Stimulated activated CD8-positive, alpha-beta memory T cell treated with anti-CD3 and anti-CD28 coated beads, Interleukin-15, amount 100 ng/mL, for 4 hours (primary cell): ENCODE measurements at places on chromosomes 5 and 9.

GRCh38 chr5:68484307-68485068 is 268.9 kb downstream of the PIK3R1 start:
- DNase-seq: no peak

DNA sequence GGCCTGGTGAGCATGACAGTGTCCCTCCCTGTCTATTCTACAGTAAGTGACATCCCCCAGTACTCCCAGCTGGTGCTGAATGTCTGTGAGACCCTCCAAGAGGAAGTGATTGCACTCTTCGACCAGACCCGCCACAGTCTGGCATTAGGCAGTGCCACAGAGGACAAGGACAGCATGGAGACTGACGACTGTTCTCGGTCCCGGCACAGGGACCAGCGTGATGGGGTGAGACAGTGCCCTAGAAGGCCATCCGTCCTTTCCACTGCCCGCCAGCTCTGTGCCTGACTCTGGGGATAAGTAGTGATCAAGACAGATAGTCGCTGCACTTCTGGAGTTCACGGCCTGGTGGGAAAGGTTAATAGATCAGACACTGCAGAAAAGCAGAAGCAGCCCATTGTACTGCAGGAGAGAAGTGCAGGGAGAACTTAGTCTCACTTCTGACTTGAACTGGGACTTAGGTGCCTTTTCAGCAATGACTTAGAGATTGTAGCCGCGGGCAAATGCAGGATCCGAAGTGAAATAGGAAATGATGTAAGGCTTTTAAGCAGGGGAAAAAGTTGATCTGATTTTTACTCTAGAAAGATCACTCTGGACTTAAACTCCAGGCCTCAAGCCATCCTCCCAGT is 28.4 kb downstream of the SH3GLB2 start:
- no peak for DNase-seq

DNA sequence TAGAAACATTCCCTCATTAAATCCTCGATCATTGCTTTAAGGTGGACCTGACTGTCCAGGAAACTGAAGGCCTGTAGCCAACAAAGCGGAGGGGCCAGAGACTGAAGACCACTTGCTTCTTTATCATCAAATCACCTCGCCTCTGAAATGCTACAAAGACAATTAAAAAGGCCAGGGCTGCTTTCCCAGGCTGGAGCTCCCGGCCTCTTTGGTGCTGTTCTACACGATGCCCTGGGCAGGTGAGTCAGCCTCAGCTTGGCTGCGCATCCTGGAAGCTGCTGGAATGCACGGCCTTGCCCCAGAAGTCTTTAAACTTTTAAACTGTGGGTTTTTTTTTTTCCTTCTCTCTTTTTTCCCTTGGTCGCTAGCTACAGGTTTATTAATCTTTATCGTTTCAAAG is 46.5 kb downstream of the SH3PXD2B start:
- no peak for DNase-seq

GRCh38 chr9:119101048-119101447 is 268.2 kb downstream of the BRINP1 start:
- no peak for DNase-seq

GRCh38 chr5:141761-142160 is 49.5 kb upstream of the LRRC14B start:
- DNase-seq: no peak

- DNase-seq: no peak
Measured at GRCh38 chr5:56350597-56351170, 117.6 kb upstream of the ANKRD55 start.

GRCh38 chr5:17428176-17428800 is 69.7 kb upstream of the TAF11L2 start:
- DNase-seq: no peak

GRCh38 chr5:74136276-74136825 is 504.2 kb downstream of the ENC1 start:
- no peak for DNase-seq

GRCh38 chr9:130421802-130422276 is 22.9 kb upstream of the ASS1 start:
- no peak for DNase-seq

GRCh38 chr5:134736173-134736812 is 2.1 kb upstream of the CAMLG start:
- no peak for DNase-seq

GRCh38 chr5:127399068-127399467 is 108.5 kb downstream of the MEGF10 start:
- DNase-seq: no peak

DNA sequence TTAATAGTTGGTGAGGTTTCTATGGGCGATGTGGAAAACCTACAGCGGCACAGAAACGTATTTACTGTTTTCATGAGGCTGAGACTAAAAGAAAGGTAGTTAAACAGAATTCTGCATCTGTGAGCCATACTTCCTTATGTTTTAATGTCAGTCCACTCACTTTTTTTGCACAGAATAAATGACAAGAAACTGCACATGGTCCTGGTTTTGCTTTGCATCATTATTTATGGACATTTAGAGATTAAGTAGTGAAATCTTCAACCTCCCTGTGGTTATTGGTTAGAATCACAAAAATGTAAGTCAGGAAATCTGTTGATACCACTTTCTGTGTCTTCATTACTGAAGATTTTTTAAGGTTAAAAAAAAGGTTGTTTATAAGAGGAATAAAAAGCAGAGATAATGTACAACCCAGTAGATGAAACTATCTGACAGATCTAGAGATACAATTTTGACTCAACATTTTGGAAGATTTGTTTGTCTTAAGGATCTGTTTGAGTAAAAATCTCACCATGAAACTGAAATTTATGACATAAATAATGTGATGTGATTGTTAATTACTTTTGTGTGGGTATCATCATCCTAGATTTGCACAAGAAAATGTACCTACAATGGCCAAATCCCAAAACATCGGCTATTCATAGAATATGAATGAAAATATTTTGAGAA is 2.4 kb downstream of the PRR16 start:
- no peak for DNase-seq

DNA sequence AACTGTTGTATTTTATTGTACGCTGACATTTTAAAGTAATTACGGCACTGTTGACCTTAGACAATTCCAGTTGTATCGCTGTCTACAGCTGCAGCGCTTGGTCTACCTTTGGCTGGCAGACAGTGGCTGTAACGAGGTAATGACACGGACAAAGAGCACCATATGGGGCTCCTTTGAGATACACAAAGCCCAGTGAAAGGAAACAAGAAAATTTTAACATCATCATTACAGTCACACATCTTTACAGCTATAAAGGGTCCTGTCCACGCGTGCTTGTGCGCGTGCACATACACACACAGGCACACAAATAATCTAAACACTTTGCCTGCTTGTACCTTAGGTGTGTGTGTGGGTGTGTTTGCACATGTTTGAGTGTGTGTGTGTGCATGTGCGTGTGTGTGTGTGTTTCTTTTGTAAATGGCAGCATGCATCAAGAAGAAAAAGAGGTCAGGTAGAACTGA is 946.0 kb downstream of the NR2F1-AS1 start:
- DNase-seq: no peak

DNA sequence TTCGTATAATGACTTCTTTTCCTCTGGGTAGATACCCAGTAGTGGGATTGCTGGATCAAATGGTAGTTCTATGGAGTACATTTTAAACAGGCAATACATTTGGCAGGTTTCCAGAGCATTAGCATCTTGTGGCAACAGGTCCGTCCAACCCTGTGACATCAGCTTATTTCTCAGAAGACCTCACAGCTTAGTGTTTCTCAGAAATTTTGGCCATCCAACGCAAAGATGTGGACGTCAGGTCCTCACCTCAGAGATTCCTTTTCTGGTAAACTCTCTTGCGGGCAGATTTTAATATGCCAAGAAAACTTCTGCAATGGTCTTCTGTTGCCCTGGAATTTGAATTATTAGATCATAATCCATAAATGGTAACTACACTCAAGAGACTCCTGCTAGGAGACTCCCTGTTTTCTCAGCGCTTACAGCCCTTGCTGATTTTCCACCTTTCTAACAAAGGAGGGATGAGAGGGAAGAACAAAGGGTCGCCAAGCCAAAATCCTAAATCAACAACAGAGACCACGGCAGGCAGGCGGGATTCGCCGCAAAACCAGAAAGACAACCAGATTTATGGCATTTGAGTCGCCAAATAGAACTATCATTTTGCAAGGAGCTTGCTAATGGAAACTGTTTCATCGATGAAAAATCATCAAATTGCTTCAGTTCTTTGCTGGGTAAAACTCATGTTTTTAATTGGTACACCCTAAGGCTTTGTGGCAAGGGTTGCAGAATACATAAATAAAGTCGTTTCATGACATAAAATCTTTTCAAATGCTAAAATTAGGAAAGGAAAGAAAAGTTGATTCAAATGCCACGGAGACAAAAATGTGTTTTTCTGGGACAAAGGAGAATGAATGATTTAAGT is 34.1 kb upstream of the PLPP1 start:
- DNase-seq: no peak

DNA sequence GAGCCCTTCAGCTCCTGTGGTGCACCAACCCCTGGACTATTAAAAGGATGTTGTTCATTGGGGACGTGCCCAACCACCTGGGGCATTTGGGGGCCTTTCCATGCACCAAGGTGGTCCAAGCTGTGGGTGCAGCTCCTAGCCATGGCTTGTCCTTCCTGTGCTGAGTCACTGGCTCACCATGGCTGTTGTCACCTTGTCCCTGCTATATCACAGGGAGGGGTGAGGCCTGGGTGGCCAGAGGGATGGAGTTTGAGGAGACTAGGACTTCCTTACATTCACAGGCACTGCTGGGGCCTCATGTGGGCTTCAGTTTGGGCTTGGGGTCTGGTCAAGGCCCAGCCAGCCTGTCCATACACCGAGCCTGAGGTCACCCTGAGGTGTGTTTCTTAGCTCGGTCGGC is 45.5 kb downstream of the PHF2 start:
- DNase-seq: no peak

- no peak for DNase-seq
Measured at GRCh38 chr5:21254161-21254560, 1266.2 kb upstream of the CDH18 start.

- no peak for DNase-seq
Measured at GRCh38 chr5:68548959-68549676, 333.6 kb downstream of the PIK3R1 start.

- DNase-seq: no peak
Measured at GRCh38 chr9:35871545-35871944, 1.3 kb upstream of the OR13J1 start.

DNA sequence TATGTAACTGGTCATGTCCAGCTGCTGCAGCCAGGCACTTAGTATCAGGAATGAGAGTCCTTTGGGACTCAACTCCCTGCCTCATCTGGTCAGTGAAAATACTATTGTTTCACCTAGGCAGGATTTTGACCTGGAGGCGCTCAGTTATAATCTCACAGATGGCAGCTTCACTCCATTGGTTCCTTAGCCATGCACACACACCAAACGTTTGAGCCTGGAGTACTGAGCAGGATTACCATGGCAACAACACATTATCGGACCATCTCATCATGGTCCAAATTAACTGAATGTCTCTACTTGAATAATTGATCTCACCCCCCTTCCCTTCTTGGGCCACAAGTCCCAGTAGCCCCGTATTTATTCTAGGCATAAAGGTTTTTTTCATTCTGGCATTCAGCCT is 15.0 kb upstream of the SREK1 start:
- no peak for DNase-seq

DNA sequence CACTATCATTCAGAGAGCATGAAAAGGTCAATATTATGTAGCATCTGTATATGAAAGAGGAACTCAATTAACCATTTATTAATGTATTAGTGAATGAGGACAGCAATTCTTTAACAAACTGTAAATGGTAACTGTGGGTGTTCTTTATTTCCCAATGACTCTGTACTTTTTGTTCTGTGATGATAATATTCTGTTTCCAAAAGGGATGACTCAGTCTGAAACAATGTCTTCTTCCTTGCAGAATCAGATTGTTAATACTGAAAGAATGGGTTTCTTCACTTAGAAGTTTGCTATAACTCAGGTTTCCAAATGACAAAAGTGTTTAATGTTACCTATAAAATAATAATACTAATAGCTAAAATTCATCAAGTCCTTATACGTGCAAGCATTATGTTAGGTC is 1518.7 kb upstream of the WWC1 start:
- no peak for DNase-seq

DNA sequence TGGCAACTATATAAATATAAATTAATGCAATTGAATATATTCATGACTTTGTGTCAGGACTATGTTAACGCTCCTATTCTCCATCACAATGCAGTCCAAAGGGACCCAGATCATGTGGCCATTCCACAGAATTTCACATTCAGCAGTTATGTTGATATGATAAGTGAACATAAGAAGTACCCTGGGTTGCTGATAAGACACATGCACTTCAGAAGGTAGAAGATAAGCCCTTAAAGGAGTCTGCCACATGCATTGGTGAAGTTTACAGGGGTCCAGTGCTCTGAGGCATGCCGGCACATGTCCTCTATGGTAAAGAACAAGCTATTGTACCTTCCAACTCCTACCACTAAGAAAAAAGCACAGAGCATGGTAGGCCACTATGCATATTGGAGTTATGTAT is 76.4 kb downstream of the PHAX start:
- no peak for DNase-seq

DNA sequence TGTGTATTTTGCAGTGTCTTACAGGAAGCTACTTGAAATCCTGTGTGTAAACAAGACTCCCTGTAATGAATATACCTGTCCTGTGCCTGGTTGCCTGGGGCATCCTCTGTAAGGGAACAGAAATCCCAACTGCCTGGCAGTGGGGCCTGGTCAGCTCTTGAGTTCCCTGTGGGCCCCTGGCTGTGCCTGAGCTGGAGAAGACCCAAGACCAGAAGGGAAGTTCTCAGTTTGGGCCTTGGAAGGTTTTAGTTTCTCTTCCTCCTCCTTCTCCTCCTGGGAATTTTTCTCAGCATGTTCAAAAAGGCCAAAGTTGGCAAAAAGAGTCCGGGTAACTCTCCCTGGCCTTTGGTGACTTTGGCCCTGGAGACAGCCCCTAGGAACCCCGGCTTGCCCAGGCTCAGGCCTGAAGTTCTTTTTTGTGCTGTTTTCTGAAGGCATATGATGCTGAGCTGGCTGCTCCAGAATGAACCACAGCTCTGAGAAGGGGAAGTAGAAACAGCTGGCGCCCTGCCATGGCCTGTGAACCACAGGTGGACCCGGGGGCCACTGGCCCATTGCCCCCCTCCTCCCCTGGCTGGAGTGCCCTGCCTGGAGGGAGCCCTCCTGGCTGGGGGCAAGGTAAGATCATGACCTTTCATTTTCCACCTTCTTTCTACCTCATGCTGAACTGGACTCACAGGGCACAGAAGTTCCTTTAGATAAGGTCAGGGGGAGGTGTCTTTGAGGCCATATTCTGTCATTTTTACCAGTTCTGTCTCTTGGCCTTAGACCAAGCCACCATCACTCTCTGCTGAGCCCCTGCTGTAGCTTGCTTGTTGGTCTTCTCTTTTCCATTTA is 5.8 kb downstream of the TMEM268 start:
- no peak for DNase-seq
